ENCODE measurements at places on chromosomes 1 and 21.

- no peak for DNase-seq
Observed at GRCh38 chr1:59070610-59071009, 226.3 kb upstream of the FGGY start.

DNA sequence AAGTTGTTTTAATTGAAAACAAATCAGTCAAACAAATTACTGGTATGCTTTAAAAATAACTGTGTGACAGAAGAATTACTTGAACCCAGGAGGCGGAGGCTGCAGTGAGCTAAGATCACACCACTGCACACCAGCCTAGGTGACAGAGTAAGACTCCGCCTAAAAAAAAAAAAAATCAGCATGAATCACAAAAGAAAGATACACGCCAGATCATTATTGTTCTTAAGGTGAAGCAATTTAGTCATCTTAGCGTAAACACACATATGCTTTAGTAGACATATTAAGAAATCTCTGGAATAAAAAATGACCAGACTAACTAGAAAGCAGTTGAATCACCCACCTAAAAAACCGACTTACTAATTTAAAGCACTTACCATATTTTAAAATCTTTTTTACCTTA, 20.2 kb downstream of the RERE start:
- no peak for DNase-seq

- no peak for DNase-seq
Observed at GRCh38 chr1:26530895-26531598, 1.5 kb downstream of the RPS6KA1 start.

- DNase-seq, result no peak
Observed at GRCh38 chr1:218743861-218744505, 398.8 kb downstream of the TGFB2 start.

GRCh38 chr21:41597227-41597626, 89.3 kb upstream of the TMPRSS2 start:
- peak; percentile 78 for DNase-seq

DNA sequence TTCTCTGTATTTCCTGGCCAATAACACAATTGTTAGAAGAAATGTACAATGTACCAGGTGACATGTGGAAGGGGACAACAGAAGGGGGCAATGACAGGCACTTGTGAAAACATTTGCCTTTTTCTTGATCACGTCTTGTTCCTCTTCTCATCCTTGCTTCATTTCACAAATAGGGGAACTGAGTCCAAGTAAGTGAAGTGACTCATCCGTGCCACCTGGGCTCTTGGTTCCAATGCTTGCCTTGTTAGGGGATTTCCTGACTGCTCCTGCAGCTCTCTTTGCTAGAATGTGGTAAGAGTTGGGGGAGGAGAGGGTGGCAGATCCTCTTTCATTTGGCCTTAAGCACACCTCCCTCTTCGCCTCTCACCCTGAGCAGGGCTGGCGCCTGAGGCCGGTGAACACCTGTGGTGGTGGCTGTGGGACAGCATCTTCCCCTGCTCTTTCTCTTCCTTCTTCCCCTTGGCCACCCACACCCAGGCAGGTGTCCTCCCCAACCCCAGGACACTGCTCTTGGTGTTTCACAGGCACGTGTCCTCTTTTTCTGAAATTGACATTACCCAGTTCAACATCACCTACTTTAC, 2.2 kb upstream of the RHEX start:
- no peak for DNase-seq

DNA sequence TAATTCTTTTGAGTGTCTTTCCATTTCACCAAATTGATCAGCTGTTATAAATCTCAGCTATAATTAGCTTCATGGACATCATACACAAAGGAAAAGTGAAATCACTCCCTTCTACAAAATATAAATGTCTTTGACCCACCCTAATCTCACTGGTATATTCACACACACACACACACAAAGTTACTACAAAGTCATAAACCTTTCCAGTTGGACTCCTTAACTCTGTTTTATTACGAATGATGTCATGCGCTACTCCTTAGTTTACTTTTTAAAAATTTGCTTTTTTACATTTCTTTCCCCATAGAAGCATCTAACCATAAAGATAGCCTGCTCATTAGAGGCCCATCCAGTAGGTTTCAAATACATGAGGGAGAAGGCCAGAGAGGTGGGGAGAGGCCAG, 103.0 kb downstream of the SLC30A10 start:
- no peak for DNase-seq

DNA sequence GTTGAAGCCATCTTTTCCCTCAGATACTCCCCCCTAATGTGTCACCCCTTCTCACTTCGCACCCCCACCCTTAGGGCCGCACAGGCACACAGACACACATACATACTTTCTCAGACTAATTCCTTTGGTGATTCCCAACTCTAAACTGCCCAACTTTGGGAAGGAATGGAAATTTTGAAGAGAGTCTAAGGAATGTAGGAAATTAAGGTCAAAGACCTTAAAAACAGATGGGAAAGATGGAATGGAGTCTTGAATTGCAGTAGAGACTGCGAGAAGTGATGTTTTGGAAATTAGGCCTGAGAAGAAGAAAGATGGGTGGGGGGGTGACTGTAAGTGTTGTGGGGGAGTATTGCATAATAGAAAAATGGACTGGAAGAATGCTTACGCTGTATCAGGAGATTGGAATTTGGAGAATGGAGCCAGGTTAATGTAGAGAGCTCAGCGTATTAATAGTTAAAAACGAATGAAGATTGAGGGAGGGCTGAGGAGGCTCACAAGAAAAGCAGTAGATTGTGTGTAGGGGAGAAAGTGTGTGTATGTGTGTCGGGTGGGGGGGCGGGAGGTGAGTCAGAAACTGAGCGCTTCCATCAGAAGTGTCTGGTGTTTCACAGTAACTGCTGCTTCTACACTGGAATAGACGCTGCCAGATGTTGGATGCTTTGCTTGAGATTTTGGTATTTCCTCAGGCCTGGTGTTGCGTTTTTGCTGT, 1.7 kb downstream of the PIP5K1A start:
- DNase-seq, result no peak

GRCh38 chr1:167474191-167474641, 44.1 kb downstream of the CD247 start:
- no peak for DNase-seq

GRCh38 chr1:28160782-28161266, 15.7 kb downstream of the PTAFR start:
- DNase-seq, result no peak

GRCh38 chr1:14222086-14222485, 376.4 kb upstream of the KAZN start:
- peak; percentile 1 for DNase-seq

- DNase-seq, result no peak
Observed at GRCh38 chr1:223695941-223696340, 16.4 kb upstream of the CAPN2 start.

- no peak for DNase-seq
Observed at GRCh38 chr1:54120698-54121481, 31.9 kb downstream of the CDCP2 start.

DNA sequence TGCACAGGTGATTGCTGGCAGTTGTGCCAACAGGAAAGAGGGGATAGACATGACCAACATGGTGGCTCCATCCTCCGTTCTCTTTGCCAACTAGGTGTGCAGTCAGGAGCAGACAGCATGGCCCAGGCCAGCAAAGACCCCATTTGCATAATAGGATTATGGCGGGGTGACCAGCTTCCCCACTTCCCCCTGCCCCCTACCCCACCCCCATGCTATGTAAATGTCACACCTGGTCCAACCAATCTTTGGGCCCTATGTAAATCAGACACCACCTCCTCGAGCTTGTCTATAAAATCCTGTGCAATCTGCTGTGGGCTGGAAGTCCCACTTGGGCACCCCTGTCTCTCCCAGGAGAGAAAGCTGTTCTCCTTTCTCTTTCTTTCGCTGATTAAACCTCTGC, 146.0 kb downstream of the SLC30A10 start:
- no peak for DNase-seq

DNA sequence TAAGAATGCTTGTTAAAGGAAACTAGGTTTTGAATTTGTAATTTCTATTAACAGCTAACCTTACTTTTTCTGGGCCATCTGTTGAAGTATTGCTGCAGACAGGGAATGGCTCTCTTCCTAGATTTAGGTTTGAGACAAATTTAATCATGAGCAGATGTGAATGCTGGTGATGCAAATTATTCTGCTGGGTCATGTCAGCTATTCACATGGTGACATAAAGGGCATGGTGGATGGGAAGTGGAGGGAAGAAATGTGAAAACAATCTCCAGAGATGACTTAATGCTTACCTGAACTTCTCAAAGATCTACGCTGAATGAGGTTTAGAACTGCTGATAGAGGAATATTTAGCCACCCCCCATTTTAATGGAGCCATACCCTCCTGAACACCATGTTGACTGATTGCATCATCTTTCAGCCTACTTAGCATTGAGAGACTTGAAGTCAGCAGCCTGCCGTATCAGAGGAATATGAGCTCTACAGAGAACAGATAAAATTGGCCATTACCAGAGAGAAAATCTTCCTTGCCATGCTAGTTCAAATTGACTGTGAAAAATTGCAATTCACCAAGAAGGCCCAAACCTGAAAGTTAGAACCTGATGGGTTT, 138.8 kb downstream of the HHAT start:
- no peak for DNase-seq

DNA sequence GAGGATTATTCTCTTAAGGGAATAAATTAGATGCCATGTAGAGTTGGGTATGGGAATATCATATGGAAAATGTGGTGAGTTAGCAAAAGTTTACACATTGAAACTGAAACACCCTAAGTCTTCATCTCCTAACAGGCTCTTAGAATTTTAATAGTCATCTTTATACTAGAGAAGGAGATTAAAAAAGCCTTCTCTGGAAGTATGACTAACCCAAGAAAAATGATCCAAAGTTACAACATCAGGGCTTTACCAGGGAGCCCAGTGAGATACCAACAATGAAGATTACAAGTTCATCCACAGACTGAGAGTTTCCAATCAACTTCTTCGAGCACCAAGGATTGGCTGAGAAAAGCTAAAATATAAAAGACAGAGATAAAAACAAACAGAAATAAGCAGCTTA, 70.0 kb upstream of the KIAA0040 start:
- DNase-seq, result no peak

DNA sequence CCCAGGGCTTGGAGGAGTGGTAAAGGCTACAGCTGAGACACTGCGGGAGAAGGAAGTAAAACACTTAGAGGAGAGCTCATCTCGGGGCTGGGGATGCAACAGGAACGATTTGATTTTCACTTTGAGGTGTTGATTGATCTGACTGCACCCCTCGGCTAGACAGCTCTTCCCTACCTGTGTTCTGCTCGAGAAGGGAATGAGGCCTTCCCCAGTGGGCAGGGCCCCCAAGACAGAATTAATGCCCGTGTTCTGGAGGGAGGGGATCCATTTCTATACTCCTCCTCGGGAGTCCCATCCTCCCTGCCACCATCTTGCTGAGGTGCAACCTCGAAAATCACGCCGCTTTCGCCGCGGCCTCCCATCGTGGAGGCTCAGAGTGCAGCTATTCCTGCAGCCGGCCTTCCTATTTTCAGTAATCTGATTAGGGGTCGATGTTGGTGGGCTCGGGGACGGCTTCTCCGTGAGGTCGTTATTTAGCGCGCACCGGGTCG, 2.4 kb downstream of the ATP2B4 start:
- no peak for DNase-seq

- no peak for DNase-seq
Observed at GRCh38 chr1:98926597-98926996, 78.1 kb downstream of the PLPPR5 start.

GRCh38 chr1:73366734-73367413, 831.1 kb downstream of the LRRIQ3 start:
- no peak for DNase-seq

DNA sequence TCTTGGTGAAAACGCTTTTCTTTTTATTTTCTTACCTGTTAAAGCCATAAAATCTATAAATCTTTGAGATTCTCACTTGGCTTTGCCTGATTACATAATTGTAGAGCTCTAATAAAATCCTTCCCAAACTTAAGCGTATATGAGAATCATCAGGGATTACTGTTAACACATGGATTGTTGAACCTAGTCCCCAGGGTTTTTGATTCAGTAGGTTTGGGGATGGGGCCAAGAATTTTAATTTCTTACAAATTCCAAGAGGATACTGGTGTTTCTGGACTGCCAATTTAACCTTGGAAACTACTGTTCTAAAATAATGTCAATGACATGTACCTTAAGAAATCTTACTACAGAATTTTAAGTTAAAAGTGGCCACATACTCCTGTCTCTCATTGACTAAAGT, 694.2 kb downstream of the BRINP3 start:
- DNase-seq, result no peak

DNA sequence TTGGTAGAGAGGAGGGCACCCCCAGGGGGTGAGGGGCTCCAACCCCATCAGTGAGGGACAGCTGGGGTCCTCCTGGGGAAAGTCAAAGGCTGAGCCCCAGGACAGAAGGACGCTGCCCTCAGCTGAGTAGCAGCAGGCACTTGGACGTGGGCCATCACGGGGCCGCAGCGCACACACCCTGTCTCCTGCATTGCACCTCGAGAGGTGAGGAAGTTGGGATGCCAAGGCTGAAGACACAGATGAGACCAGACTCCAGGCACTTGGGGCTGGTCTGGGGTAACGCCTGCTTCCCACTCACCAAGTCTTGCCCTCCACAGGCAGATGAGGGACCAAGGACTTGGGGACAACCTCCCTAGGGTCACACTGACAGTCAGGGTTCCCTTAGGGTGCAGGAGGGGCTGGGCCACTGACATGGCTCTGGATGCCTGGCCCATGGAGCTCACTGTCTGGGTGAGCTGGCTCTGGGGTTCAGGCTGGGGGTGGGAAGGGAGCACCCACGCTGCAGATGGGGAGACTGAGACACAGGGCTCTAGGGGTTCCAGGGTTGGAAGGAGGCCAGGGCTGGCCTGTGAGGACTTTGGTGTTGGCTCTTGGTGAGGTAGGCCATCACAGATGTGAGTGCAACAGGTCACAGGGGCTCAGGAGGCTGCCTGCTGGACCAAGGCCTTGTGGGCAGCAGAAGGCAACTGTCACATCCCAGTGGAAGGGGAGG, 16.6 kb upstream of the ZNF678 start:
- no peak for DNase-seq

DNA sequence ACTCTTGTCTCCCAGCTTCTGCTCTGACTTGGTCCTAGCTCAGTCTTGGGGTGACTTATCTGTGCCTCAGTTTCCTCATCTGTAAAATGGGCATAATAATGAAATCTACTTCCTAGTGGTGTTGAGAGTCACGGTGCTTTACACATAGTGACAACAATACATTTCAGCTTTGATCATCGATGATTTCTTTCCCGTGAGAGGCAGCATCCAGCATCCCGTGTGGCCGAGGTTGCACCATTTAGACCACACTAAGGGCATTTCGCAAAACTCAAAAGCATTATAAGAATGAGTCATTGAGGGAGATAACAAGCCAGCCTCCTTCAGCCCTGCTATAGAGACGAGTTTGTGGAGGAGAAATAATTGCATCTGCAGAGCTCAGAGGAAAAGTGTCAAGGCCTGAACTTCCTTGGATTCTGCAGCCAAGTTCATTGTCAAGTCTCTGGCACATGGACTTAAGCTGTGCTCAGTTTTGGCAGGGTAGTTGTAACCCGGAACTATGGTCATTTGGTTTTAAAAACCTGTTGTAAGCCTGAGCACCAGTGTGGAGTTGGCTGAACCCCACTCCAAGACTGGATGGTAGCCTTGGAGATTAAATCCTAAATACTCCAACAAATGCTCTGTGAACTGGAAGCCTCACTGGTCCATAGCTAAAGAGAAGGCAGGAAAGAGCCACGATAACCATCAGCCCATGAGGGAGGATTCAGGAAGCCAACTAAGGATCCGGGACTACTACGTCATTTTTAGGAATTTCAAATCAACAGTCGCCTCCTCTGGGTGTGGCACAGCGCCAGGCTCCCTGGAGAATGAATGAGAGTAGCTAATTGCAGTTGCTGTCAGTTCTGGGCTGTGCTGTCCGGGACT, 64.2 kb downstream of the TCP10L start:
- no peak for DNase-seq
